ENCODE measurements at places on chromosomes 7 and 10. TPM values are rescaled to one million over a fixed set of nuclear protein-coding genes. Genes with fewer than 3 reads are reported as not detected.

DNA sequence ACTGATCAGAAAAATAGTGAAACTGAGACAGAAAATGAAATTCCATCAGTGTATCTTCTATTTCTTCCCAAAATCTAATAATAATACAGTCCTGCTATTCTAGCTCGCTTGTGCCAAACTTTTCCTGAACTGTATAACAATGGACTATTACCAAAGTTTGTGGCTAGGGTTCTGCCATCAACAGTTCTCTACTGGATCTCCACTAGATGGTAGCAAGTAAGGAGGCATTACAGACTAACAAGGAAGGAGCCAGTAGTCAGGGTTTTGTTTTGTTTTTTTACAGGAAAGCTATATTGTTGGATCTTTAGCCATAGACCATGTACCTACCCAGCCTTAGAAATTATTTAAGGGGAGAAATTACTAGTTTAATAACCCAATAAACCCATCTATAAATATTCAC is 10.8 kb downstream of the MTERF1 start:
- H3K27me3 ChIP-seq: no peaks in the 10 kb centered on the region
- H3K4me3 ChIP-seq: no peak overlapping the region
- H3K4me1 ChIP-seq: peaks cover 2% of the 10 kb centered on the region
- peaks cover 30% of the 10 kb centered on the region for H3K36me3 ChIP-seq
- DNase-seq: no peak

DNA sequence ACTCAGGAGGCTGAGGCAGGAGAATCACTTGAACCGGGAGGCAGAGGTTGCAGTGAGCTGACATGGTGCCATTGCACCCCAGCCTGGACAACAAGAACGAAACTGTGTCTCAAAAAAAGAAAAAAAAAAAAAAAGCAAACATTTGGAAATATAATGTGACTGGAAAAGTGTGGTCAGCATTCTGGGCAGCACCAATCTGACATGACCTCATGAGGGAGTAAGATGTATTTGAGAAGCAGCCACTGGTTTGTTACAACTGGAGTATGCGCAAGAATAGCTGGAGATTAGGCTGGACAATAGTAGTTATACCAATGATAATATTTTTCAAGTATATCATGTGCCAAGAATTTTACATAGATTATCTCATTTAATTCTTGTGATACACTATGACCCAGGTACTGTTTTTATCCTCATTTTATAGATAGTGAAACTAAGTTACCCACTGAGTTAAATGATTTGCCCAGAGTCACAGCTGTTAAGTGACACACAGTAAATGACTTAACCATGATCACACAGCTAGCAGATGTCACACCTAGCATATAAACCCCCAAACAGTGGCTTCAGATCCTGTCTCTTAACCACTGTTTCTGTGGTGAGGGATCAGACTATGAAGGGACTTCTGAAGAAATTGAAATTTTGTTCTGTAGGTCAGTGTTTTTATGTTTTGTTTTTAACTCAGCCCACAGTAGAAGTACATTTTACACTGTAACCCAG is 11.1 kb downstream of the MCU start:
- no peak overlapping the region for H3K27ac ChIP-seq
- no peak for DNase-seq
- H3K4me3 ChIP-seq: no peak overlapping the region

The SPDYE6 gene
- total RNA-seq: not detected

The RAPGEF5 gene
- total RNA-seq: 0.66 TPM

- H3K27me3 ChIP-seq: no peaks in the 10 kb centered on the region
- no peaks in the 10 kb centered on the region for H3K36me3 ChIP-seq
- H3K4me3 ChIP-seq: no peak overlapping the region
- no peaks in the 10 kb centered on the region for H3K4me1 ChIP-seq
These were observed 341.6 kb downstream of the ABCA13 start for GRCh38 chr7:48512892-48513291.

DNA sequence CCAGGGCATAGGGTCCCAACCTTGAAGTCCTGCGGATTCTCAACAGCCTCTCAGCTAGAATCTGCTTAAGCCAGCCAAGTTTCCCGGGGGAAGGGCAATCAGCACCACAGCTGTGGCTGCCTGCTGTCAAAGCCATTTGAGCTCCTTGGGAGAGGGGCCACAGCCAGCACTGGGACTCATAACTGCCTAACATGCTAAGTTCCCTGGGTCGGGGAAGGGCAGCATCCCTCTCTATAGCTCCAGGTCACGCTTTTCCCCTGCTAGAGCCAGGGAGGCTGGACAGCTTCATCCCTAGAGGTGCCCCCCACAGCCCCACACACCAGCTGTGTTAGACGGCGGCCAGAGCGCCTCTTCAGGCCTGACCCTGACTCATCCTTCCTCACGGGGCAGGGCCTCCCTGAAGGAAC is 49.6 kb upstream of the PDE1C start:
- H3K4me1 ChIP-seq: no peaks in the 10 kb centered on the region
- no peaks in the 10 kb centered on the region for H3K27me3 ChIP-seq
- no peak for DNase-seq
- no peak overlapping the region for H3K4me3 ChIP-seq
- H3K27ac ChIP-seq: no peak overlapping the region
- no peaks in the 10 kb centered on the region for H3K36me3 ChIP-seq

The ADAMTS14 gene
- 0.19 TPM for total RNA-seq

All from activated CD8-positive, alpha-beta memory T cell treated with anti-CD3 and anti-CD28 coated beads, Interleukin-2, amount 10 ng/mL, durations not matched to agents 7 days and 5 days (primary cell).